Stimulated activated effector memory CD8-positive, alpha-beta T cell treated with anti-CD3 and anti-CD28 coated beads, Interleukin-12 subunit alpha, Interleukin-12 subunit beta, amount 100 ng/mL, for 72 hours (primary cell): ENCODE measurements at places on chromosomes 7 and 10.

DNA sequence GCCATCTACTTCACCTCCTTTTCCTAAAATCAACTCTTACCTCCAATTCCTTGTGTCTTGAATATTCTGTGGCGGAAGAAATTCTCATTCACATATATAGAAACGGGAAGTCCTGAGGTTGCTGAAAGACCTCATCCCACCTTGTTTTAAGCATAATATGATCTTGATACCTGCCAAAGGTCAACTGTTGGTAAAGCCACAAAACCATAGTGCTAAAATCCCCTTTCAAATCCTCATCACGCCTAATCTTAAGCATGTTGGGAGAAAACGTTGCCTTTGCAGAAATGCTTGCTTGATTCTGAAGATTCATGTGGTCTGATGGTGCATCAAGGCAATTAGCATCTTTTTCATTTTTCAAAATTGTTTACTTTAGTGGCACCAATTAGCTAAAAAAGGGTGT is 8.5 kb downstream of the ANKRD22 start:
- no peak for DNase-seq

DNA sequence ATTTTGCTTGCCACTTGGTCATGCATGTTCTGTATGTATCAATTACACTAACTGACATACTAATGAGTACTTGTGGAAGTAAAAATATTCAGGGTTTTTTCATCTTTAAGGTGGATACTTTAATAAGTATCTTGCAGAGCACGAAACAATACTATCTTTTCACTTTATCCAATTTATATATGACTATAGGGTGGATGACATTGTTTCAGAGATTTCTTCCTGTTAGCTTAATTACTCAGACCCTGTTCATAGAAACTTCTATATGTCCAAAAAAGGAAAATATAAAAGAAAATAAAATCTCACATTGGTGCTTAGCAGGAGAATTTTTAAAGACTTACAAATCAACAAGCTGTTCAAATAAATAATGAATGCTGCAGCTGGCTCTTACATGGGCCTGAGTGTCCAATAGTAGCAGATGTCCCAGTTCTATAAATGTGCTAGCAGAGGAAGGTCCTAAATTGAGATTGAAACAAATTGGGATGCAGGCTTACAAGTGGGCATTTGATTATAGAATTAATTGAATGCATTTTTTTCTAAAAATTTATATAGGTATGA is 91.5 kb upstream of the THSD7A start:
- DNase-seq: no peak

- no peak for DNase-seq
These were observed 24.0 kb downstream of the ANKRD22 start for GRCh38 chr10:88827671-88828070.

DNA sequence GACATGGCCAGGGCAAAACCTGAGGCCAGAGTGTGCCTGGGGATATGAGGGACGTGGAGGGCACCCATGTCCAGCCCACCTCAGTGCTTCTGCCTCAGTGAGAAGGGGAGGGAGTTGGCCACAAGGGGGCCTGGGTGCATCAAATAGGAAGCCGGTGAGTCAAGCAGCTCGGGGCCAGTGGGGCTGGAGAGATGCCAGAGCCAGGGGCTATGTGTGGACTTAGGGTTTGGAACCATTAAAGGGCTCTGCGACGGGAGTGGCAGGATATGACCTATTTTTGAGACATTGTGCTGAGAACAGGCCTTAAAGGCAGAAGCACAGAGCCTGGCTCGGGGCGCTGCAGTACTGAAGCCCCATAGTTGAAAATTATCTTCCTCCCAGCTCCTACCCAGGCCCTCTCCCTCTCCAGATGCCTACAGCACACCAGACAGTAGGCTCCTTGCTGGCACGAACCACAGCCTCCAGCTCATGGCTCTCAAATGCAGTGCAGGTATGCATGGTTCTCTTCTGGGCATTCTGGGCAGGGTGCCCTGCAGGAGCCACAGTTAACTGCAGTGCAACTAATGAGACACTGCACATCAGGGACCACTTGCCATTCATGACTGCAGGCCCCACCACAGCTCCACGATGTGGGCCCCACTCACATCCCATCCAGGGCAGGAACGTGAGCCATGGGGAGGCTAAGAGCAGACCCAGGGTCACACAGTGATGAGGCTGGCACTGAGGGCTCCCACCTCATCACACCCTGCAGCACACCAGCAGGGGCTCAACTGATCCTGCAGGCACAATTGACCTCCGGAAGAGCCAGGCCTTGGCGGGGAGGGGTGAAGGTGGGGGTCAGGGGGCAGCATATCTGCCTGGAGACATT is 7.2 kb upstream of the PGAM2 start:
- no peak for DNase-seq

DNA sequence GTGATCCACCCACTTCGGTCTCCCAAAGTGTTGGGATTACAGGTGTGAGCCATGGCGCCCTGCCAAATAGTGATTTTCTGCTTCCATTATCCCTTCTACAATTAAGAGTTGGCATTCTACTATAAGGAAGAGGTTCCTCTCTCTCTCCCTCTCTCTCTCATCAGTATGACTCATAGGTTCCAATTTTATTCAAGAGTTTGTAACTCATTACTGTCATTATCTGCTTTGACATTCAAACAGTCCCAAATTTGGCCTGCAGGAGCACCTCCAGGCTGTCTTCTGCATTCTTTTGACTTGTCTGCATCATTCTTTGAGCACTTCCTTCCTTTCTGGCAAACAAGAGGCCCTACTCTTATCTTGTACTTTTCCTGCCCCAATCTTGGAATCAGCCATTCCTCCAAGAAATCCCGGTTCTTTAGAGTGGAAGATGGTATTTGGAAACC is 33.2 kb upstream of the CALU start:
- DNase-seq: no peak

DNA sequence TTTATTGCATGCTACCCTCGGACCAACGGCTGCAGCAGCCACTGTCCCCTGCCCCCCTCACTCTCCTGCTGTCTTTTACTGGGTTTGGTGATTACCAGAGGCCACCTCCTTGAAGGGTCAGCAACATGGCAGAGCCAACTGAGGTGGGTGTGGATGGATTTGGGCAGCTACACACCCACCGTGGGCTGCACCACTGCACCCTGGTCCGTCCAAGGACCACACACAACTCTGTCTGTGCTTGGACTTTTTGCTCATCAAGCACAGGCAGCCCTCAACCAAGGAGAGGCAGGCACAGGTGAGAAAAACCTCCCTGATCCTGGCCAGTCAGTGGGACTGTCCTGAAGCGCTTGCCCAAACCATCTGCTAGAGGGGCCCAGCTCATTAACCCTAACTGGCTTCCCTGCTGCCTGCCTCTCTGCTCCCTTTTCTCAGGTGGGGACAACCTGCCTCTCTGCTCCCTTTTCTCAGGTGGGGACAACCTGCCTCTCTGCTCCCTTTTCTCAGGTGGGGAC is 239.5 kb upstream of the PITRM1 start:
- DNase-seq: no peak

- no peak for DNase-seq
These were observed 82.8 kb upstream of the C7orf33 start for GRCh38 chr7:148507787-148508186.

DNA sequence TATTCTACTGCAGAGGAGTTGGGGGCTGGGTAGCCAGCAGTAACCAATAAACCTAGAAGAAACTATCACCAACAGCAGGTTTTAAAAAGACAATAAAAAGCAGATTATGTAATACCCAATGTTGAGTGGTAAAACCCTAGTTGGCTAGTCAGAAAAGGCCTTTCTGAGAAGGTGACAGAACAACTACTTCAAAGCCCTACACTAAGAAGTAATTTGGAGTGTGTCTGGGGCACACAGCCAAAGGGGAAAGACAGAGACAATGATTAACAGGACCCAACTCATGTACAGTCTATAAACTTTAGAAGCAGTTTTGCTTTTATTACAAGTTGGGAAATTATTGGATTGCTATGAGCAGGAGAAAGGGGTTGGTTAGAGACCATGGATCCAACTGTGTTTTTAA is 77.2 kb upstream of the TMEM106B start:
- no peak for DNase-seq

- DNase-seq: no peak
These were observed 25.8 kb downstream of the TES start for GRCh38 chr7:116236020-116236630.

DNA sequence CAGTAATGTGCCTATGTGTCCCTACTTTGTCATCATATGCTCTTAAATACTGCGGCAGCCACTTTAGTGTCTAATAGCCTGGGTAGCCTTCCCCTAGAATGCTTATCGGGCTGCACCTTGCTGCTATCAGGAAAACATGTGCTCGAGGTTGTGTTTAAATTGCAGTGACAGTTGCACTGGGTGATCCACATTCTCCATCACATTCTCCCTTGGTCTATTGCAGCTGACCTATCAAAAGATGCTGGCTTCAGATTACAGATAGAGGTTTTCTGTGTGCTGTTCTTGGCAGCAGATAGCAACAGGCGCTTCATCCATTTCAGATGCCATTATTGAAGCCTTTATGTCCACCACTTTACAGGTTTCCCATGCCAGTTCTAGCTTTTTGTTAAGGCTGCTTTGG is 130.1 kb upstream of the MDFIC start:
- DNase-seq: no peak

GRCh38 chr10:8380833-8381496 is 326.5 kb downstream of the GATA3 start:
- no peak for DNase-seq

DNA sequence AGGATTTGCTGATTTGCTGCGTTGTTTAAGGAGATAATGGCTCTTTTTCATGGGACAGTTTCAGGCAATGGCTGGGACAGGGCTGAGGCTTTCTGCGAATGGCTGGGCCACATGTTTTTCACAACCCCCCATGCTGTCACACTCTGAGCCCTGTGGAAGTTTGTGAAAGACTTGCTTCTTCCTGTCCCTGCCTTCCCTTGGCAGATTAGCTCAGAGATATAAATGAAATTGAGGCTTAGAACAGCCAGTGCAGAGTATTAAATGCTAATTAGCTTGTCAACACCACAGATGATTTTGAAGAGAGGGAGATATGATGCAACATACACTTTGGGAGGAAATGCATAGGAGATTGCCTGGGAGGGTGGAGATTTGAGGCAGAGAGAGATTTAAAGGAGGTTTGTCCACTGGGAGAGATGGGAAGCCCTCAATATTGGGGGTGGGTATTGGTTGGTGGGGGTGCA is 232.0 kb downstream of the SH2D4B start:
- DNase-seq: no peak

- no peak for DNase-seq
These were observed 9.7 kb upstream of the MKRN1 start for GRCh38 chr7:140489026-140489359.

- no peak for DNase-seq
These were observed 49.1 kb downstream of the EBF3 start for GRCh38 chr10:129914960-129915359.

DNA sequence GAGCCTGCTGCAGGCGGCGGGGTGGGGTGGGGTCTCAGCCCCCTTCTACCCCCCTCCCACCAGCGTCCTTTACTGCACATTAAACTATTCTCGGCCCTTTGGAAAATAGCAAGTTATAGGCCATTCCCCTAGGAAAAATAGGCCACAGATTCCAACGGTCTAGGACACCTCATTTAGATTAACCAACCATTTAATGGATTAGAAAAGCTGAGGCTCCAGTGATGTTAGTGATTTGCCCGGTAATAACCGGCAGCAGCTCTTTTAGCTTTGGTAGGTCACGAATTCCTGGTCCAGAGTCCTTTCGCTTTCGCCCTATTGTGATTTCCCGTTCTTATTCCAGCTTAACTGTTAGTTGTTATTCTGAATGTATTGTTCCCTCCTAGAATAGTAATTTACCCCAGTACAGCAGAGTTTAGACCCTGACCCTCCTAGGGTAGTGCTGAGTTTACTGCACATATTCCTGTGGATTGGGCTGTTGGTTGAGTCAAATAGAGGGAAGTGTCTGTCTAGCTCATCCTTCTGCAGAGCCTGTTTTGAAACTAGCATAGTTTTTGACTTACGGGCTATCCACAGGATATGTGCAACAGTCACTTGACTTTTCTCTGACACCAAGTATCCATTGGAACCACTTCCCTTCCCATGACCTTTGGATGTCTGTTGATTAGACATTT is 754 bp downstream of the GSTO1 start:
- DNase-seq: no peak

DNA sequence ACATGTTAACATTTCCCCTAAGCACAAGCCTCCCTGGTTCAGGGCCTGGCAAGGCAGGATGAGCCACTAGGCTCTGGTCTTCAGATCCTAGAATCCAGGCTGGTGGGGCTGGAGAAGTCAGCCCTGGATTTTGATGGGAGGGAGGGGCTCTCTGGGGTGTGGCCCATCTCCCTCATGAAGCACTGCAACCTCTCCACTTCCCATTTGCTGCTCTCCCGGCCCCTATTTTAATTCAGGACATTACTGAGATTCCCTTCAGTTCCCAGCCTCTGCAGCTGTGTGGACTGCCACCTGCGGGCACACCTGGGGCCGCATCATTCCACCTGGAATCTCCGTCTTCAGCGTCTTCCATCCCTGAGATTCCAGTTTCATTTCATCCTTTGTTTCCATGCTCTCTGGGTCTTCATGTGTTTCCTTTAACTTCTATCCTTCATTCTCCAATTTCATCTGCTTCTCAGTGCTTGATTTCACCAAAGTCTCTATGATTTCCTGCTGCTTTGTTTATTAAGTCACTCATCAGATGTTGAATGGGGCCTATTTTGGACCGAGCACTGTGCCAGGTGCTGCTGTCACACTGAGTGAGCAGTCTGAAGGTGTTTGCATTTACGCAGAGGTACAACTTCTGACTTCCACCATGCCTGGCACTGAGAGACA is 253.6 kb downstream of the WDR37 start:
- no peak for DNase-seq

GRCh38 chr10:25753776-25754175 is 180.3 kb upstream of the MYO3A start:
- no peak for DNase-seq

GRCh38 chr10:28878236-28878970 is 201.1 kb downstream of the BAMBI start:
- no peak for DNase-seq

DNA sequence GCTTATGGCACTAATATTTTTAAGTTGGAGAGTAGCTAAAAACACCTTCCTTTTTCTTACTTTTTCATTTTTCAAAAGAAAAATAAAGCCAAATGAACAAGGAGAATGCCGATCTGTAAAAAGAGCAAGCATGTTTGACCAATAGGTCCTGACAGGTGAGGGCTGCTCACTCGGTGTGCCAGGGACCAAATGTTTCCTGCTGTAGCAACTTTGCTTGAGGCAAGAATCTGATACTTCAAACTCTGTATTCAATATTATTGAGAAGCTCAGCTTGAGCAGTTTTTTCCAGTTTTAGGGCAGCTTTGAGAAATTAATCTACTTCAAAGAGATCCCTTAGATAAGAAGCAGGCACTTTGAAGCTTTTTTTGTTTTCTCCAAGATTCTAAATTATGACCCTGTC is 298.1 kb downstream of the BICC1 start:
- no peak for DNase-seq

GRCh38 chr7:132614428-132615318 is 38.4 kb upstream of the PLXNA4 start:
- no peak for DNase-seq

- DNase-seq: no peak
These were observed 349.2 kb downstream of the GLRX3 start for GRCh38 chr10:130485236-130485957.

DNA sequence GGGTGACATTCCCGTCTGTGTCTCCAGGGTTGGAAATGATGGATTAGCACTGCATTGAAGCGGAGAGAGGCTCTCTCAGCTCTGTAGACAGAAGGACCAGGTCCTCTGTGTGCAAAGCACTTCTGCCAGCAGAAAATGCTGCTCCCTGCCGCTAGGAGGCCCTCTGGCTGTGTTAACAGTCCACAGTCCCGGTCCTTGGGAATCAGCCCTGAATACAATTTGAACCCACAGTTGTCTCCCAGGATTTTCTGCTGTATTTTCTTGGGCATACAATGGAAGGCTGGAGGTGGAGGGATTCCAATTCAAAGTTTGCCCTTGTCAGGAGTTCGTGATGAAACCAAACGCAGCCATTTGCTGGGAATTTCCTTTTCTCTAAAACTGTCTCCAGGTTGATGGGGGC is 205.2 kb downstream of the GLRX3 start:
- DNase-seq: no peak
